KBM-7 (cell line): ENCODE measurements at places on chromosomes 1 and 21.

GRCh38 chr1:11736746-11737639 lies 1.1 kb downstream of the AGTRAP start:
- DNase-seq = peak; percentile 20

GRCh38 chr21:44957901-44958451 lies 18.1 kb downstream of the SLX9 start:
- DNase-seq = no peak

DNA sequence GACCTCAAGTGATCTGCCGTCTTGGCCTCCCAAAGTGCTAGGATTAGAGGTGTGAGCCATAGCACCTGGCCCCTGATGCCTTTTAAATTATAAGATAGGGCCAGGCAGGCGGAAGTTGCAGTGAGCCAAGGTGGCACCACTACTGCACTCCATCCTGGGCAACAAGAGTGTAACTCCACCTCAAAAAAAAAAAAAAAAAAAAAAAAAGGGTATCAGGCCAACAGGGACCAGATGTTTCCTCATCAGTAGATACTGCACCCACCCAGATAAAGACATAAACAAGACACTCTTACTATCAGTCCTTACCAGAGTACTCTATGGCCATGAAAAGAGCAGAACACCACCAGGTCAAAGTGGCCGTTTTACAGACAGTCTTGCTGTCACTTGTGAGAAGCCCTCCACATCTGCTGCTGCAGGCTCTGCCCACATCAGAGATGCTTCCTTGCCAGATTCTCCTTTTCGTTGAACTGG lies 3.3 kb downstream of the C21orf58 start:
- peak; percentile 68 for DNase-seq

- peak; percentile 86 for DNase-seq
These were observed 161.2 kb downstream of the RUNX1 start for GRCh38 chr21:34887725-34888568.

DNA sequence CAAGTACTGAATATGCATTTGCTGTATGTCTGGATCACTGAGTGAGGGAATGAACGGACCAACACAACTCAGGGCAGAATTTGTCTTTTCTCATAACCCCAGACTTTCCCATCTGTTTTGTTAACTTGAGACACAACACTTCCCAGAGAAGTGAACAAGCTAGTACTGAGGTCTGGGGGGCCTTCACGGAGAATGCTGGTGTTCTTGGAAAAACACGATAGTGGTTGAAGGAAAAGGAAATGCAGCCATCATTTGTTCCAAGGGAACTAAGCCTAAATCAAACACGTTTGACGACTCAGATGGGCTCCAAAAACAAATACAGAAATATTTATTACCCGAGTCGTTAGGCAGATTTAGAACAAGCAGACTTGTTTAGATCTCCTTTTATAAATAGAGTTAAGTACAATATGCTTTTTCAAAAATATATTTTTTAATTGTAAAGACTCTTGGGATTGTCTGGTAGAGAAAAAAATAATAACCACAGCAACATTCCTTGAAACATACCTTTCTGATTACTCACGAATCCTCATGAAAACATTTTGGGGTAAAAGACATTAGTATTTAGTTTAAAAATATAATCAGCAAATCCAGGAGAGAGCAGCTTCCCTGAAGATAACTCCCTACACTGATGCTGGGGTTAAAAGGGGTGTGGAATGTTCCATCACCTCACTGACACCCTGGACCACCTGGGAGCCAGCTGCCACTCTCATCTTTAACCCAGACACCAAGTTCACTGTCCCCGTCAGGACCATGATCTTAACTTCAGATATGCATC lies 427.7 kb upstream of the RUNX1 start:
- no peak for DNase-seq

DNA sequence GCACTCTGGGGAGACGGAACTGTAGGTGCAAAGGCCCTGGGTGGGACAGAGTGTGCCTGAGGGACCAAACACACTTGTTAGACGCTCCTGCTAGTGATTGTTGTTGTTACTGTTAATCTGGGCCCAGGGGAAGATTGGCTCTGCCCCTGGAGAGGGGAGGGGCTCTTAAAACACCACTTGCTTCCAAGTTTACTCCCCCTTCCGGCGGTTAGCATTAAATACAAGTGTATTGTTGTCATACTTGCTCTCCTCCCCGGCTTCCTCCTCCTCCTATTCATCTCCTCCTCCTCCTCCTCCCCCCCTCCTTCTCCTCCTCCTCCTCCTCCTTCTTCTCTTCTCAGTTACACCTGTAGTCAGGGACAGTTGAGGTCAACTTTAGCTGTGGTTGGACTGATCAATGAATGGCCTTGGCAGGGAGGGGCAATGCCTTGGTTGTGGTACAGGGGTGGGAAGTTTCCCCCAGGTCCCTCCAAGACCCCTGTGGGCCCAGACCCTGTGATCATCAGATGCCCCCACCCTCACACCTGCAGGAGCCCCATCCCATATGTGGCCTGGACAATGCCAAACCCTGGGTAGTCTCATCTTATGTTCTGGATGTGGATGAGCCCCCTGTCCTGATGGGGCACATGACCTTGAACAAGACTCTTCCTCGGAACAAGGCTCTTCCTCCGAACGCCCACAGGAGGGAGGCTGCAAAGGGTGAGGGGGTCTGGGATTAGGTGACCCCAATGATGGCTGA lies 217.3 kb downstream of the PTPRU start:
- peak; percentile 45 for DNase-seq

GRCh38 chr1:38431535-38432376 lies 385.2 kb upstream of the POU3F1 start:
- no peak for DNase-seq

DNA sequence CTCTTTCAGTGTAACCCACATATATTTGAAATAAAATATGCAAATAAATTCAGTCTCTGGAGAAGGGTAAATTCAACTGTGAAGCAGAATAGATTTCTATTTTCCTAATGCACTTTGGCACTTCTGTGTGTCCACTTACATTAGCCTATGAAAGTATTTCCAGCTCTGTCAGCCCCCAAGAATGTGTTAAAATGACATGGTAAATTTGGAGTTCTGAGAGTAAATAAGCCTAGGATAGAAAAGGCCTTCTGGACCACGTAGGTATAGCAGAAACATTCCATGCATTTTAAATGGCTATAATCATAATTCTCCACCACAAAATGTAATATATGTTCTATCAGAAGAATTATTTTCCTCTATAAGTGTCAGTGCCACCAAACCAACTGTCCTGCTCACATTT lies 276.2 kb downstream of the NEGR1 start:
- DNase-seq = no peak

DNA sequence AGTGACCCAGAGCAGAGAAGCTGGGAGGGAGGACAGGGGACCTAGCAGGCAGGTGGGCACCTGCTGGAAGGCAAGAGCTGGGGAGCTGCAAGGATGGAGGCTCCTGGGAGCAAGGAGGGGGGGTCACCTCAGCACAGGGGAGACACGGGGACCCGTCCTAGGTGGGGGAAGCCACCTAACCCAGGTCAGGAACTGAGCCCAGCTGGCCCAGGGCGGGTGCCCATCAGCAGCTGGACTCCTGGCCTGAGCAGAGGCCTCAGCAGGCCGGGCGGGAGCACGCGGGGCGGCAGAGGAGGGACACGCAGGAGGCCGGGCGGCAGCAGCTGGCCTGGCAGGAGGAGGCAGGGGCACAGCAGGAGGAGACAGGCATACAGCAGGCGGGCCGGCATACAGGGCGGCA lies 949 bp downstream of the KRTAP10-1 start:
- no peak for DNase-seq

GRCh38 chr1:43757343-43758053 lies 50.2 kb downstream of the ST3GAL3 start:
- no peak for DNase-seq

DNA sequence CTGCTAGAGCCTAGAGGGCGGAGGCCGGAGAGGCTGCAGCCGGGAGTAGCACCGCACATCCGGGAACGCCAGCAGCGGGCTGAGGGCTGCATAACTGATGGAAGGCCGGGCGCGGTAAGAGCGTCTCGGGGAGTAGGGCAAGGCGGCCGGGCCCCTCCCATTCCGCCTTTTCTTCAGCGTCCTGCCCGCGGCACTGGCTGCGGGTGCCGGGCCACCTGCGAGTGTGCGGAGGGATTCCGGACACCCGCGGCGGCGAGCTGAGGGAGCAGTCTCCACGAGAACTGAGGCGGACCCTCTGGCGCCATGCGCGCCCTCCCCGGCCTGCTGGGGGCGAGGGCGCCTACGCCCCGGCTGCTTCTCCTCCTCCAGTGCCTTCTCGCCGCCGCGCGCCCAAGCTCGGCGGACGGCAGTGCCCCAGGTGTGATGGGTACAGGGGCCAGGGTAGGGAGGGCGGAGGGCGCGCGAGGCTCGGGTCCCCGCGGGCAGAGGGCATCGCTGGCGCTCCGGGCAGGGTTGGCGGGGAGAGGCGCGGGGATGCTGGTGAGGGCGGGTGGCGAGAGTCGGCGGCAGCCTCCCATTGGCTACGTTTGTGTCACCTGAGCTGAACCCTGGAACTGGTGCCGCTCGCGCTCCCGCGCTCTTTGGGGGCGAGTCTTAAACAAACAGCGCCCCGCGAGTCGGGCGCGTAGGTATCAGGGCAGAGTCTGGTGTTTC lies 334.4 kb downstream of the SRGAP2C start:
- peak; percentile 79 for DNase-seq
